ENCODE measurements at places on chromosomes 1 and 21. TPM values are rescaled to one million over a fixed set of nuclear protein-coding genes. Genes with fewer than 3 reads are reported as not detected.
A peak's percentile ranks its signal among the peaks of the same experiment; 100 is the strongest.

The DCDC2B gene
- total RNA-seq: not detected

The LCE2A gene
- not detected for total RNA-seq

The CFHR5 gene
- total RNA-seq: not detected

The HMGCS2 gene
- total RNA-seq: not detected

The CYP2J2 gene
- 0.25 TPM for total RNA-seq

The KCNQ4 gene
- total RNA-seq: 0.22 TPM

The MLLT11 gene
- total RNA-seq: 18.7 TPM

The HRNR gene
- not detected for total RNA-seq

The SPRR3 gene
- 0.27 TPM for total RNA-seq

The SEC16B gene
- 1.7 TPM for total RNA-seq

DNA sequence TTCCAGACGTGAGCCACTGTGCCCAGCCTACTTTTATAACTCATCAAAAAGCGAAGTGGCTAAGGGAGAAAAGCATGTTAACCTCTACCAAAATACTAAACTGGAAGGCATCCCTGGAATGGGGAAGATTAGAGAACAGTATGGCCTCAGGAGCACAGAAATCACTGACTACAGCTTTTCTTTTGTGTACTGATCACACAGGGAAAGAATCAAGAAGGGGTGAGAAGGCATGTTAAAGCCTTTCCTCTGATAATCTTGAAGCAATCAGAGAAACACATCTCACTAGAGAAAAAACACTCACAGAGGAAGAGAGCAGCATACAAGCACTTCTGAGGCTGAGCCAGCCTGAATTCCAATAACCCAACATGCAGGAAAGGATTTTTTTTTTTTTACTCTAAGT is 10.7 kb downstream of the PCAT6 start:
- DNase-seq: no peak

GRCh38 chr21:15079269-15079668 is 14.5 kb upstream of the NRIP1 start:
- DNase-seq: no peak

- DNase-seq: no peak
Measured at GRCh38 chr1:209409780-209410179, 173.7 kb upstream of the CAMK1G start.

DNA sequence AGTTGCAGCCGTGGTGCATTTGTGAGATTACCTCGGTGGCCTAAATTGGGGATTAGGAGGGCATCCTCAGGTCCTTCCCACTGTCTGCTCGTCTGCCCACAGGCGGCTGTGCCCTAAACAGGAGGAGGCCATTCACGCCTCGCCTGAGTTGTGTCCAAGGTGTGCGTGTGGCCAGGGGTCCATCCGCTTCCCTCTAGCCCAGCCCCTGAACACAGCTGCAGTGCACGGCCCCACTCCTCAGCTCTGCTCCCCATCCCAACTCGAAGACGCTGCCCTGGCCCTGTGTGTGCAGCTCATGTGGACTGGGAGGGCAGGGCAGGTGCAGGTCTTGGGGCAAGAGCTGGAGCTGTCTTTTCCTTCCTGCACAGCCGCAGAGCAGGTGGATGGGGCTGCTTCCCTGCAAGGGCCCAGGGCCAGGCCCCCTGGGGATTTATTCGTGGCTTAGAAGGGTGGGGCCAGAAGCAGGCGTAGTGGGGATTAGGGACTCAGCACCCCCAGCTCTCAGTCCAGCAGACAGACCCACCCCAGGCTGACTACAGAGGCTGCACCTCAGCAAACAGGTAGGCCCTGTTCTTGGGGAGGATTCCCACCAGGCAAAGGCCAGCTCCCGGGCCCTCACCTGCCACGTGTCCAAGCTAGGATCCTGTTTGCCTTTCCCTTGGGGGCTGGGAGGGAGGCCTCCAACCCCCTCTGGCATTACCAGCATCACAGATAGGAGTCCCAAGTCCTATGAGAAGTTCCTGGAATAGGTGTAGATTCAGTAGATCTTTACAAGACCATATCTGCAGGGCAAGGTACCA is 4.3 kb downstream of the GUK1 start:
- DNase-seq: no peak

- DNase-seq: no peak
Measured at GRCh38 chr21:42058631-42059111, 12.4 kb upstream of the UMODL1 start.

DNA sequence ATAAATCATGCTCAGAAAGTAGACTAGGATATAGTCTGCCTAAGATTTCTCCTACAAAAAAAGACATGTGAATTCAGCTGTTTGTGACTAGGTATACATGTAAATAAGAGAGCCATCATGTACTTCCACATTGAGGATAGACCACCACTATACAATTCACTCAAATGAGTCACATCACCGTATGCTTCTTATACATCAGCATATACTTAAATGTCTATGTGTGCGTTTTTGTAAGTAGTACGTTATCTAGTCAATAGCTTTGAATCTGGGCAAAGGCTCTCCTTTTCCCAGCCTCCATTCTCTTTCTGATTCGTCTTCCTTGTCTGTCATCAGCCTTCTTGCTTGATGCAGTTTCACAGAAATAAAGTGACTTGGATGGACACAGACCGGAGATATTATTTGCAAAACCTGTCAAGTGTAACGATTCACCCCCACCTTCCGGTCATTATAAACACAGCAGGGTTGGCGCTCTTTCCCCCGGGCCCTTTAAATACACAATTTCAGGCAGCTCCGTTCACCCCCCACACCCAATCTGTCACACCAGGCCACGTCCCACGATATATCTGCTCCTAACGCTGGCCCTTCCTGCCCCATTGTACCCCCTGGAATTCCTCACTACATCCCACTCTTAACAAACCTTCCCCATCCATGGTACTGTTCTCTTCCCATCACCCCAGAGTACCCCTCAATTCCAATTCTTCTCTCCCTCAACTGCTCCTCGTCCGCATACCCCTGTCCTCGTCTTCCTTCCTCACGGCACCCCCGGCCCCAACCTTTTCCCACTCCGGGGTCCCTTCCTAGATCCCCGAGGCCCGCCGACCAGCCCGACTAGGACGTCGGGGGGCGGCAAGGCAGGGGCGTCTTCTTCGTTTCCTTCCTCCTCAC is 636 bp downstream of the VAMP4 start:
- peak; percentile 60 for DNase-seq

DNA sequence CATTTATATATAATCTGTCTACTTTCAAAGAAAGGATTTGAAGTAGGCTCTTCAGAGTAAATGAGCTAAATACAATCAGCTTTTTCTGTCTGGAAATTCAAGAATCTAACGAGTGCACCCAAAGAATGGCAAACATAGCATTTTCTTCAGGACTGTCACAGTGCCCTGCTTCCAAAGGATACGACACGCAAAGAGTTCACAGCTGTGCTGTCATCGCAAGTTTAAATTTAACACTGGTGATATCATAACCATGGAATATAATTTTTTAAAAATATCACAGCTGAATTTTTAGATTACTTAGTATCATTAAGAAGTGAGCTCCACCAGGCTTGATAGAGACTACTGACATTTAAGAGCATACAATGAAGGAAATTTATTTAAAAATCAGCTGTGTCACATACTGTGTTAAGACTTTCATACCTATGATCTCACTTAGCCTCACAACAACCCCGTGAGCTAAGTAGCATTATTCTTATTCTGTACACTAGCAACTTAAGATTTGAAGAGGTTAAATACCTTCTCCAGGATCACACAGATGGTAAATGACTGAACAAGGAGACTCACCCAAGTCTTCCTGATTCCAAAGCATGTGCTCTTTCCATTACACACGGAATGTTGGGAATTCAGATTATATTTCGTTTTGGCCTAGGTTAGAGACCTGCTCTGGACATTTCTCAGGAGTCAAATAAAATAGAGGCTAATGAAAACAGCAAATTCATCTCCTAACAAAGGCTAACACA is 46.2 kb upstream of the PRRX1 start:
- no peak for DNase-seq

GRCh38 chr1:87972811-87973210 is 644.1 kb downstream of the LMO4 start:
- DNase-seq: no peak

DNA sequence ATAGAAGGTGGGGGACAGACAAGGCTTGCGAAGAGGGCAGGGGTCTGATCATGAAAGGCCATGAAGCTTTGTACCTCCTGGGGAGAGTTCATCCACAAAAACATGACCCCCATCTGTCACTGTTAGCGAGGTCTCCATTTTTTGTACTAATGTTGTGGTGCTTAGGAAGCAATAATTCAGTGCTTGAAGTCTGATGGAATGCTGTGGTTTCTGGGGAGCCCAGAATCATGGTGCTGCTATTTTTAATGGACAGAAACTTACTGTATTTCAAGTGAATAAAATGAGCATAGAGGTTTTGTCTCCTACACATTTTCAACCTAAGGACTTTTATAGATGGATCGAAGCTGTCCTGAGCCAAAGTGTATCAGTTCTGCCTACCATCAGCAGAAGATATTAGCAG is 28.2 kb upstream of the RGL1 start:
- no peak for DNase-seq

- DNase-seq: no peak
Measured at GRCh38 chr1:33435096-33435820, 4.4 kb upstream of the PHC2 start.

- peak; percentile 92 for DNase-seq
Measured at GRCh38 chr1:207579436-207579799, 65.5 kb upstream of the CR1L start.

- DNase-seq: no peak
Measured at GRCh38 chr1:224718470-224719053, 102.4 kb downstream of the CNIH3 start.

DNA sequence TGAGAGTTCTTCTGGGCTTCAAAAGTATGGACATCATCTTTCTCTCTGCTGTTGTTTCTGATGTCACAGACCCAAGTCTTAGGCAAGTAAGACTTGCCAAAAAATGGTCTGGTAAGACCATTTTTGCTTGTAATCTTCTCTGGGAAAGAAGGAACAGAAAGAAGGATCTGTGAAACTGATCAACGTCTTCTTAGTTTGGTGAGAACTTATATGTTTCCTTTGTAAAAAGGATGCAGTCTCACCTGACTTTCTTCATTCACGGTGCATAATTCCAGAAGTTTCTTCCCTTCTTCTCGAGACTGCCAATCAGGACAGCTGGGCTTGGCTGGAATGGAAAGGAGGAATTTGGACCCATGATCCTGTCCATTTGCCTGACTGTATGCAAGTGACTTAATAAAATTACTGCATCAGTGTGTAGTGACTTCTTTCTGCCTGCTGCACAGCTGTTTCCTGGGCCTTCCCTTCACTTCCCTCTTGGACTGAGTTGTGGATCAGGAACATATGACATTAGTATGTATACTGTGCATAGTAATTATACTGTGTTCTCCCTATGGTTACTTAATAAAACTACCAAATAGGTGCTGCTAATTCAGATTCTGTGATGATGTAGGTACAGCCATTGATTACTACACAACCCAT is 7.6 kb upstream of the DENND1B start:
- no peak for DNase-seq

DNA sequence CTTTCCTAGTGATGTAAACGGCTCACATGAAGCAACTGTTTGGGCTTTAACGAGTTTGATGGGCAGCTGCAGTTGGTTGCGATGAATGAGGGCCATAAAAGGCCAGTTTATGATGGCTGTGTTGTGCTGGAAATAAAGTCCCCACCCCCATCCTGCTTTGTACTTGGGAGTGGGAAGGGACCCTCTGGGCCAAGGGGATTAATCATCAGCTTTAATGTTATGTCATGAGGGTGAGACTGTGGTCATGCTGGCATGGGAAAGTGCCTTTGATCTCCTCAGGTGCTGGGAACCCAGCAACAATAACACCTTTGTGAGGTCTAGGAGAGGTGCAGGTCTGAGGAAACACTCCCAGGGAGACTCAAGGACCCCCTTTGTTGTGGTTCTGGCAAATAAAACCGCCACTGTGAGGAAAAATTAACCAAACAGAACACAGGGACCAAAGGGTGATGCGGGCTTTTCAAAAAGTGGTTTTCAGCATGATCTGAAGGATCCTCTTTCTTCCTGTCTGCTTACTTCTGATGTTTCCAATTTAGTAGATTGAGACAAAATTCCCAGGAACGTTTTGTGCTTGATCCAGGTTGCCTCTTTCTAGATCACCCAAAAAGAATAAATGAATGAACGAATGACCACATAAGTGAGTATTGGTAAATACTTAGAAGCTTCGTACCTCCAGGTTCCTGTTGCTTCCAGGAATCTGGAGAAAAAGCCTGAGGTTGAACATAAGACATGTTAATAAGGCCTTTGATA is 257.8 kb upstream of the HOOK1 start:
- DNase-seq: no peak

GRCh38 chr1:19665186-19665495 is 466 bp downstream of the HTR6 start:
- DNase-seq: no peak

DNA sequence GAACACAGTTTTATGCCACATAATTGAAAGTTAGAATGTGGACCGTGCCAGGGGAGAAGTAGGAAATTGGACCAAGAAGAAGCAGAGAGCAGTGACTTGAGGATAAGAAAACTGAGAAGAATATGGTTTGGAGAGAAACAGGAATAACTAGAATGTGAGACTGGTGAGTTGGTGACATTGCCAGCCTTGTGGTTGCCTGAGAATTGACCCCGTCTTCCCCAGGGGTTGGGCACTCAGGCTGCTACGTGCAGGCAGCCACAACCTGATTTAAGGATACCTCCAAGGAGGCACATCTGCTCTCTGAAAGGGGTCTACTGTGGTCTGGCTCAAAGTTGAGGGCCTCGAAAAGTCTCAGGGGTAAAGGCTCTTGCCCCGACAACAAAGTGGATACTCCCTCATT is 112.1 kb upstream of the ARTN start:
- no peak for DNase-seq

- no peak for DNase-seq
Measured at GRCh38 chr1:112465122-112465521, 43.6 kb upstream of the WNT2B start.

GRCh38 chr1:231950331-231951128 is 323.9 kb downstream of the DISC1 start:
- DNase-seq: no peak

- DNase-seq: no peak
Measured at GRCh38 chr1:109582021-109582420, 33.6 kb downstream of the GNAI3 start.

DNA sequence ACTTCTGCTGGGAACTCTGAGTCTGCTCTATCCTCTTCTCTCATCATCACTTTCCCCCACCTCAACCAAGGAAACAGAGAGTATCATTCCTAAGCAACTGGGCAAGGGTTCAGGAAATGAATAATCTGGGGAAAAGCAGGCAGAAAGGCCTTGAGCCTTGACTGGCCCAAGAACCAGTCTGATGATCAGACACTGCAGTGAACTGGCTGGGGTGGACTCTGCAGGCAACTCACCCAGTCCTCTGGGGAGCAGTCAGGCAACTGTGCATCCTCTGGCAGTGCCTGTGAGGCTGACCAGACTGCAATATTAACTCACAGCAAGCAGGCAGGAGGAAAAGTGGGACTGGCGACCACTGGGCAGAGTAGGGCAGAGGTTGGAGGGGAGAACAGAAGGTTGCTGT is 991 bp downstream of the ANKRD35 start:
- DNase-seq: no peak

- peak; percentile 85 for DNase-seq
Measured at GRCh38 chr1:39105061-39105840, 79.1 kb downstream of the NDUFS5 start.

DNA sequence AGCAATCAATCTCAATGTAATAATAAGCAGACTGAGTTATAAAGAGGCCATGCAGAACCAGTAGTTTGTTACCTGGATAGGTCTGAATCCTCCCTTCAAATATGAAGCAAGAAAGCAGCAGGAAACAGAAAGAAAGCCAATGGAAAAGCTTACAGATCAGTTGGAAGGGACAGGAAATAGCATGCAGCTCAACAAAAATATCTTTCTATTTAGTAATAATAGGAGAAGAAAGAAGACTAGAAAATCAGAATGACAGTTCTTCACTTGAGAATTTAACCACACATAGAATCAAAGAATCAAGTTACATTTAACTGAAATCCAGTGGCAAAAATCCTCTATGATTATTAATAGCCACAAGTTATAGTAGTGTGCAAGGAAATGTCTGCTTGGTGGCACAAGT is 194.4 kb downstream of the EIF4G3 start:
- DNase-seq: no peak

All from endodermal cell (in vitro differentiated cells).